ENCODE measurements at places on chromosomes 3 and 15. TPM values are rescaled to one million over a fixed set of nuclear protein-coding genes. Genes with fewer than 3 reads are reported as not detected.

The KLHL40 gene
- total RNA-seq = not detected

DNA sequence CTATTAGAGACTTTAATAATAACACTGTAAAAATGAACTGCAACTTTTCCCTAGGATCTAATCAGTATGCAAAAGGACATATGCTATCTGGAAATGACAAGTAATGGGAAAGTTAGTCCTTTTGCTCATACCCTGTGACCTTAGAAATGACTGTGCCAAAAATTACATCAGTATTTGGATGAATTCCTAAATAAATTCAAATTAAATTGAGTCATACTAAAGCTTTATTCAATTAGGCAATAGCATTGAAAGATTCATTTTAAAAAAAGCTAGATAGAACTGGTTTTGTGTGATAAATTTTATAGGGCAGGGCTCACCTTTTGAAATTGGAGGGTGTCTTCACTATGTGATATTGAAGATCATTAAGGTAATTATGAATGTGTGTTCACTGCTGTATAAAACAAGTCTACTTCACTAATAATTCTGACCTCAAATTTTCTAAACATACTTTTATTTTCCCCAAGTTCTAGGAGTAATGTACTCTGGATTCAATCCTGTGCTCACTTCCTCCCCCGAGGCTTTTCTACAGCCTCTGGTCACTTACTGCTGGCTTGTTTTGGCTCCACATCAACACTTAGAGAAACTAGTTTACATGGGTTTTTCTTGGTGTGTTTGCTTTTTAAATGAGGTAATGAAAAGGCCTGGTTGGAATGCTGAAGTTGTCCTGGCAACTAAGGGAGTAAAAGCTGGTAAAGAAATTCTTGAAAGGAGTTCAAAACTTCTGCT is 44.4 kb upstream of the SPTSSB start:
- peak; percentile 43 for DNase-seq

- no peak for DNase-seq
Measured at GRCh38 chr15:97124790-97125189, 794.3 kb downstream of the NR2F2 start.

- no peak for DNase-seq
Measured at GRCh38 chr15:76961268-76962011, 29.9 kb downstream of the RCN2 start.
